ENCODE measurements at places on chromosomes 6 and 20.

- no peak for DNase-seq
Measured at GRCh38 chr6:108684771-108685329, 124.1 kb downstream of the FOXO3 start.

GRCh38 chr20:20783450-20783849, 71.0 kb upstream of the RALGAPA2 start:
- DNase-seq, result no peak

DNA sequence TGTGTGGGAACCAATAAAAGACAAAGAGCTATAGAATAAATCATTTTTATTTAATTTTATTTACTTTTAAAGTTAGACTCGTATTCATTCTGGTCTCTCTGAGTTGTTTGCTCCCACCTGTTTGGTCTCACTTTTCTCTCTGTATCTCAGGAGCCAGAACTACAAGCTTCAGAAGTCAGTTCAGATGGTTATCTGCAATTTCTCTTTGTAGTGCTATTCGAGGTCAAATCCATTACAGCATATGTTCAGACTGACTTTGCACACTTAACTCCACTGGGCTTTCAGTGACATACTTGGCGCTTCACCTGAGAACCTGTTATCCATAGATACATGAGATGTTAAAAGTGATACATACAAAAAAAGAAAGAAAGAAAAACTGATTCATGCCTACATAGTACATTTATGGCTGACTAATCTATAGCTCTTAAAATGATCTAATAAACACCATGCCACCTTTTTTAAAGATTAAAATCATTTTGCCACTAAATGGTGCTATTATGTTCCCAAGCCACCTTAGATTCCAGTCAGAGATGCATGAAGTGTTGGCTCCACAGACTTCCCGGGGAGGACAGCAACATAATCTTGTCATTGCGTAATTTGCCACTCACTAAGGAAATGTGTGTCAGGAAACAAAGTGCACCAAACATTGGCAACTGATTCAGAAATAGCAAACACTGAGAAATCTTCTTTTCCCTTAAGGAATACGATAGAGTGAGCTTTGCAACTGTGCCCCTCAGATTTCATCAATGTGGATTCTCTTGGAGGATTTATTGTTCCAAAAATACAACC, 396.7 kb downstream of the HACE1 start:
- DNase-seq, result no peak

GRCh38 chr20:61991476-61991875, 74.2 kb downstream of the TAF4 start:
- DNase-seq, result no peak

DNA sequence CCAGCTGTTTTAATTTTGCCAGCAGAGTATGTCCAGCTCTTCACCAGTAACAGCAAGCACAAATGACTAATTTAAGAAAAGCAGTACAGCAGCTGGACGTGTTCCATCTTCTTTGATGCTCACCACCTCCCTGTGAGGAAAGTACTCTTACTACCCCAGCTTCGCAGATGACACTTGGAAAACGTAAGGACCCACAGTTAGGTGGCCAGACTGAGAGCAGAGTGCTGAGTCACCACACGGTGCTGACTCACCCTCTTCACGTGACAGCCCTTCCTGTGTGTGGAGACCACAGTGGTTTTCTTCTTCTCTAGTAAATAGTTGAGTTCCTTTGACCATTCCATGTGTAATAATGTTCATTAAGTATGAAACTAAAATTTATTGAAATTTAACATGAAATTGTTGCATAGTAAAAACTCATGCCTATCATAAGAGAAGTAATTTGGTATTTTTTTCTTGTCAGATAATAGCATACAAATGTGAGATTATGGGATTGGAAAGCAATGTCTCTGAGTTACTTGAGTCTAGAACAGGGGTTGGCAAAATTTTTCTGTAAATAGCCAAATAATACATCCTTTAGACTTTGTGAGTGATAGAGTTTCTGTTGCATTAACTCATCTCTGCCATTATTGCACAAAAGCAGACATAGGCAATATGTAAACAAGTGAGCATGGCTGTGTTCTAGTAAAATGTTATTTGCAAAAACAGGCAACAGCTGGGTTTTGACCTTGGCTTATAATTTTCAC, 76.6 kb downstream of the SLX4IP start:
- DNase-seq, result peak; percentile 93

DNA sequence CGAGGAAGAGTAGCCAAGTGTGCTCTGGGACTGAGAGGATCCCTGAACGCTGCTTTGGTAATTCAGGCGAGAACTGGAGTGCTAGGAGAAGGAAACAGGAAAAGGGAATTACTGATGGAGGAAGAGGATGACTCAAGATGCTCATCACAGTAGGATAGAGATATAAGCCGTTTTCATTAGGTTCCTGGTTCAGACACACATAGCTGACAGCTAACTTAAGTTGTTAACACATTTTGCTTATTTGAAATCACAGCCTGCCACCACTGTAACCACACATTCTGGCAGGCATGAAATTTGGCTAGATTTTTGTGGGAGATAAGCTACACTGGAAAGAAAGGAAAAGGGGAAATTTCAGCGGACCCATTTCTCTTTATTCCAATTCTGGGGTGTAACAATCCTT, 138.2 kb upstream of the SLC22A16 start:
- no peak for DNase-seq

DNA sequence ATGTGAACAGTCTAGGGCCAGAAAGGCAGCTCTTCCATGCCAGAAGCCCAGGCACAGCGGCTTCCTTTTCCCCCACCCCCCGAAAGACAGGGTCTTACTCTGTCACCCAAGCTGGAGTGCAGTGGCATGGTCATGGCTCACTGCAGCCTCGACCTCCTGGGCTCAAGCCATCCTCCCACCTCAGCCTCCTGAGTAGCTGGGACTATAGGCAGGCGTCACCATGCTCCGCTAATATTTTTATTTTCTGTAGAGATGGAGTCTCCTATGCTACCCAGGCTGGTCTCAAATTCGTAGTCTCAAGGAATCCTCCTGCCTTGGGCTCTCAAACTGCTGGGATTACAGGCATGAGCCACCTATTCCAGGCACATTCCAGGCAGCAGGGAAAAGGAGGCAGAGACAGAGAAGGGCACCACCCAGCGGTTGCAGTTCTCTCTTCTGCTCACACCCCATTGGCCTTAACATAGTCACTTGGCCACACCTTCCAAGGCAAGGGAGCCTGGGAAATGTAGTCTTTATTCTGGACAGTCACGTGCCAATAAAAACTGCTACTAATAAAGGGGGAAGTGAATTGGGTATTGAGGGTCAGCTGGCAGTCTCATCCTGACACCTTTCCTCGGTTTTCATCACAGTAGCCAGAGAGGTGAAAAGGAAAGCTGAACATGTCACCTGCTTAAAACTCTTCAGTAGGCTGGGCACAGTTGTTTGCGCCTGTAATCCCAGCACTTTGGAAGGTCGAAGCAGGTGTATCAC, 205.9 kb downstream of the ZMYND8 start:
- peak; percentile 84 for DNase-seq

DNA sequence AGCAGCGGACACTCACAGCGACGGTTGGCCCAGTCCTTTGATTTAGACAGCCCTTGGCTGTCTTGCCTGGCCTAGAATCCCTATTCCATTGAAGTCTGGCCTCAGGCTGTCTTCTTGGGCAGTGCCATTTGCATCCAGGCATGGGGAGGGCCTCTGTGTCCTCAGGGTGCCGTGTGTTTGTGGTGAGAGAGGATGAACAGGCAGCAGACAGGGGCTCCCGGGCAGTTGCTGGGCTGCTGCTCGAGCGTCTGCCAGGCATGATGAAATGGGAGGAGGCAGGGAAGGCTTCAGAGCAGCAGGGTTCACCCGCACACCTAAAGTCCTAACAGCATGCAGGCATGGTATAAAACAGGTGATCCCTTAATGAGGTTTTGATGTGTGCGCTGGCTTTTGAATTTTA, 126.9 kb downstream of the SOBP start:
- DNase-seq, result no peak

DNA sequence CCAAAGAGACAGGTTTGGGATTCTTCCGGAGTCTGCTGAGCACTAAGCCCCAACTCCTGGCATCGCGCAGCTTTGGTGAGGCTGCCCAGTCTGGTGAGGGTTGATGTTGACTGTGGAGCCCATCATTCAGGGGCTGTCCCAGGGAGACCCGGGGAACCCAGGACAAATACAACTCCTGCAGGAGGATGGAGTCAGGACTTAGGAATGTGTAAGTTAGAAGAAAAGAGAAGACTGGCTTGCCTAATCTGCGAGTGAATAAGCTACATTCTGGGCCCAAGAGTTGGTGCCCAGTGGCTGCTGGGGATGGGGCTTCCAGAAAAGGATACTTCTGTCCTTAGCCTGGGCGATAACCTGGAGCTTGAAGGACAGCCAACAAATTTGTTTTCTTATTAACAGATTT, 47.9 kb downstream of the STK35 start:
- no peak for DNase-seq

DNA sequence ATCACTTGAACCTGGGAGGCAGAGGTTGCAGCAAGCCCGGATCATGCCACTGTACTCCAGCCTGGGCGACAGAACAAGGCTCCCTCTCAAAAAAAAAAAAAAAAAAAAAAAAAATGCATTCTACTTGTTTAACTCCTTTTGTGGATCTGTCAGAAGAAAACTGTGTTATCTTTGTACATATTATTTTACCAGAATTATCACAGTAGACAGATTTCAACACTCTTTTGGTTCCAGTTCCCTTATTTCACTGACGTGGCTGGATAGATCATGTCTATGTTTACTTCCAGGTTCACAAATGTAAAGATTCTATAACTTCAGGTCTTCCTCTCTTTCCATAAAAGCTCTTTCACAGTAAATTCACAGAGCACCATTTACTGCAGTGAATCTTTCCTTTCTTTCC, 18.4 kb downstream of the NUDT3 start:
- DNase-seq, result no peak

Measured in SW480 (cell line).